ENCODE measurements at places on chromosomes 2 and 18.

- DNase-seq: no peak
Measured at GRCh38 chr2:64359171-64359891, 94.6 kb upstream of the LGALSL start.

DNA sequence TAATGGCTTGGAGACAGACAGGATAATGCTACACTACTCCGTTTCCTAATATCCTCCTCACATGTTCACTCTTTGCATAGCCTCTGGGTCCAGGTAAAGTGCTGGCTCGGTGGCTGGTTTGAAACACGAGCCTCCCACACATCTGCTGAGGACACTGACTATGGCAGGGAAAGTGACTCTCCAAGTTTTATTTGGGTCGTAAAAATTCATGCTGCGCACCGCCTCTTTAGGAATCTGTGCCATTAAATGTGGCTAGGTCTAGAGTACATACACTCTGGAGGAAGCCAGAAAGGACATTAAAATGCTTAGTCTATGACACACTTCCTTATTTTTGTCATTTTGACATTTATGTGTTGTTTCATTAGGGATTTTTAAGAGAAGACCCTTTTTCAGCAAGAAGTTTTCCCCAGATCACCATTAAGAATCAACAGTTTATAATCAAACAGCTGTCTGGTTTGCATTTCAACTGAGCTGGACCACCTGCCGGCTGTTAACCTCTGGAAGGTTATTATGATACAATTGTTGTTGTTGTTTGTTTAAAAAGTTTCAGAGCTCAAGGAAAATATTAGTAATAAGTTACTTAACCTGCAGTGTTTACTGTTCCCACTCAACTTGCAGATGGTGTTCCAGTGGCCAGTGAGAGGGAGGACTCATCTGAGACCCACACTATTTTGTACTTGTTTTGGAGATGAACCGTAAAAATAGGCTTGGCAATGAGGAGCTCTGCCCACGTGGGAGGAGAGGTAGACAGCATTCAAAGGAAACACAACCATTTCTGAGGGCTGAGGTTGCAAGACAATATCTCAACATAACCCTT is 443.3 kb upstream of the MEIS1 start:
- no peak for DNase-seq

GRCh38 chr2:168526641-168527040 is 70.6 kb downstream of the CERS6 start:
- DNase-seq: no peak

DNA sequence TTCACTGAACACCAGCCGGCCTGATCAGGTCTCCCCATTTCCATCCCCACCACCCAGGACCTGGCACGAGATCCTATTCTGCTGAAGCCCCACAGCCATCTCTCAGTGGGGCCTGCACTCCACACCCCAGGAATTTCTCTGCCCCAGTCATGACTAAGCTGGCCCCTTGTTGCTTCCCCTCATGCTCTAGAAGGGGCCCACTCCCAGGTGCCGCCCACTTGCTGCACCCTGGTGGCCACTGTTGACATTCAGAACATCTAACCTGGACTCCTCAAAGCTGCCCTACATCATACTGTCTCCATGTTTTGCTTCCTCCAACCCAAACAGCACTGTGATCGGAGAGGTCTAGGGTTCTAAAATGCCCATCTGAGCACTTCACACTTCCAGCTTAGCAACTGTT is 90.7 kb upstream of the KLHL29 start:
- DNase-seq: no peak

GRCh38 chr2:195320413-195320973 is 336.5 kb upstream of the SLC39A10 start:
- no peak for DNase-seq

DNA sequence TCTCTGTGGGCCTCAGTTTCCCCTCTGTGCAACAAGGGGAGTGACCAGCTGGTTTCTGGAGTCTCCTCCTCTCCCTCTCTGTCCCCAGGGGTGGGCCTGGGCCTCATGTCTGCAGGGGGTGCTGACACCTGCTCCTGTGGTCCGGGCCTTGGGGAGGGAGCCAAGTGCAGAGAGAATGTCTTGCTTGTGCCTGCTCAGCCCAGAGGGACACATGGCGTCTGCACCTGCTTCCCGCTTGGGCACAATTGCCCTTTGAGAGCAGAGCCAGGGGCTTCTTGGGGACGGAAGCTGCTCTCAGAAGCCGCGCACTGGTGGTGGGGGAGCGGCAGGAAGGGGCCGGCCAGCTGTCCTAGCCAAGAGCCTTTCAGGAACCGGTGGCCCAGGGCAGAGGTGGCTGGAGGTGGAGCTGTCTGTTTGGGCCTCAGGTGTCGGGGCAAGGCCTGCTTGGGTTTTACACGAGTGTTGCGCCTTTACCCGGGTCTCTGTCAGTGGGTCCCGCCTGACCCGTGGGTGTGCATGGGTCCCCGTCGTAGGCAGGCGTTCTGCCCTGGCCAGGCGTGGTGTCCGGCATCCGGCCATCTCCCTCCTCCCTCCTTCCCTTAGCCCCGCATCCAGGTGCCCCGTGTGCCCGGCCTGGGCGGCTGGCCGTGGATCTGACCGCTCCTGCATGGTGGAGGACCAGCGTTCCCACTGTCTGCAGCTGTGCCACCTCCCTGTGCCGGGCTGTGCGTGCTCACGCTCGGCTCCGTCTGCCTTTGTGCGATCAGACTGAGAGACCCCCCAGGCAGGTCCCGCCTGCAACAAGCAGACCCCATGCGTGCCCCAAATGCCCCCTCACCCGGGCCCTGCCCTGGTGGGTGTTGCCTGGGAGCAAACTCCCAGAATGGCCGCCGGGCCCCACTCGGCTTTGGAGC is 4.0 kb downstream of the NEU4 start:
- DNase-seq: no peak

- no peak for DNase-seq
Measured at GRCh38 chr2:96684883-96685576, 42.5 kb downstream of the FER1L5 start.

DNA sequence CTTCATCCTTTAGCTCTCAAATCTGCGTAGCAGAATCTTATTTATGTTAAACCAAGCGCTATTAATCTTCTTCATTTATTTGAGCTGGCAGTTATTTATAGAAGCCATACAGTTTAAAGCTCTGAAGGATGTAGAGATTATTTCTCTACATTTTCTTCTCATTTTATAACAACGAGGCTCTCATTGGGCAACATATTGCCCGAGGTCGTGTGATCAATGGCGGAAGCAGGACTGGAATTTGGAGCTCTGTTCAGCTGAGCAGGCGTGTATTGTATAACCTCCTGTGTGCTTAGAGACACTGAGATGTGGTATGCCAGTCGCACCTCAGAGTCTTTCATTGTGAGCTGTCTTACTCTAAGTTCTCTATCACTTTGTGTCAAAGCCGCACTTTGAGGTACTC is 17.5 kb upstream of the DRC1 start:
- DNase-seq: no peak

Measured in hematopoietic multipotent progenitor cell treated with erythropoietin and hydrocortisone succinate and interleukin-3 and kit ligand, for 17 days (in vitro differentiated cells).